Activated T-cell treated with anti-CD3 and anti-CD28 coated beads, Interleukin-2, amount 50 U/mL, for 24 hours (primary cell): ENCODE measurements at places on chromosomes 7 and 10.

DNA sequence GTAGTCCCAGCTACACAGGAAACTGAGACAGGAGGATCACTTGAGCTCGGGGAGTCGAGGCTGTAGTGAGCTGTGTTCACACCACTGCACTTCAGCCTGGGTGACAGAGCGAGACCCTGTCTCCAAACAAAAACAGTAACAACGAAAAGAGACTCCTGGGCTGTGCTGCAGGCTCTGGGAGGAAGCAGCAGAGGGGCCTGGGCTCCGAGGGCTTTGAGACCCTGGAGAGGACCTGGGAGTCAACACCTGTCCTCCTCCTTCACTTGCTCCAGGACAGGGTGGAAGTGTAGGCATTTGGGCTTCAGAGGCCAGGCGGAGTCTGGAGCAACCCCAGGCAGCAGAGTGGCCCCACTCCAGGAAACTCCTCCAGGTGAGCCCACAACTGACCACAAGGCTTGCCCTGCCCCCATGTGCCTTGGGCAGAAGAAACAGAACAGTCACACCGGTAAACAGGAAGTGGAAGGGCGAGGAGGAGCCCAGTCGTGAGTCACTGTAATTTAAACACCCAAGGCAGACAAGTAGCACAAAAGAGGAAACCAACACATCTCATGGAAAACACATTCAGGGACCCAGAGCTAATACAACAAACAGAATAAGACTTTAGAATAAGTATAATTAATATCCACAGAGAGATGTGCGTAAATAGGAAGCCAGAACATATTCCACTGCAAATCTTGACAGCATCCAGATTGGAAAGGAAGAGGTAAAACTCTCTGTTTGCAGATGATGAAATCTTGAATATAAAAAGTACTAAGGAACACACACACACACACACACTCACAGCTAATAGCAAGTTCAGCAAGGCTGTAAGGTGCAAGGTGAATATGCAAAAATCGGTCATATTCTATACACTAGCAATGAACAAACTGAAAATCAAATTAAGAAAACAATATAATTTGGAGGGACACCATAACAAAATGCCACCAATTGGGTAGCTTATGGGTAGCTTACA lies 20.5 kb upstream of the RASGEF1A start:
- DNase-seq: peak; percentile 61

DNA sequence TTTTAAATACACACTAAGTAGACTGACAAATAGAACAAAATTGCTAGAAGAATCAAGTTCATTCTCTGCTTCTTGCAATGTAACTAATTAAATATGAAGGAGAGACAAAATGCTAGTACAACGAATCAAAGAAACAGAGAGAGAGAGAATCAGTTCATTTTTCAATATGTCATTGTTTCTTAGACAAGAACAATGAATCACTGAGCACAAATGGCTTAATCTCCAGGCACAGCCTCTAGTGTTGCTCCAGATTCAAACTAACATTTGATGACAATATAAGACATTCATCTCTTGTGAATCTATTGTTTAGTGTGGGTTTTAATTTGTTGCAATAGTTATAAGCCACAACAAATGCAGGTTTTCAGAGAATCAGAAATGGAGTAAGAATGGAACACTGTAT lies 357.4 kb upstream of the TMEM229A start:
- no peak for DNase-seq

GRCh38 chr10:110334061-110334656 lies 29.4 kb upstream of the SMNDC1 start:
- DNase-seq: no peak

GRCh38 chr10:112701211-112701877 lies 248.7 kb upstream of the TCF7L2 start:
- DNase-seq: no peak

DNA sequence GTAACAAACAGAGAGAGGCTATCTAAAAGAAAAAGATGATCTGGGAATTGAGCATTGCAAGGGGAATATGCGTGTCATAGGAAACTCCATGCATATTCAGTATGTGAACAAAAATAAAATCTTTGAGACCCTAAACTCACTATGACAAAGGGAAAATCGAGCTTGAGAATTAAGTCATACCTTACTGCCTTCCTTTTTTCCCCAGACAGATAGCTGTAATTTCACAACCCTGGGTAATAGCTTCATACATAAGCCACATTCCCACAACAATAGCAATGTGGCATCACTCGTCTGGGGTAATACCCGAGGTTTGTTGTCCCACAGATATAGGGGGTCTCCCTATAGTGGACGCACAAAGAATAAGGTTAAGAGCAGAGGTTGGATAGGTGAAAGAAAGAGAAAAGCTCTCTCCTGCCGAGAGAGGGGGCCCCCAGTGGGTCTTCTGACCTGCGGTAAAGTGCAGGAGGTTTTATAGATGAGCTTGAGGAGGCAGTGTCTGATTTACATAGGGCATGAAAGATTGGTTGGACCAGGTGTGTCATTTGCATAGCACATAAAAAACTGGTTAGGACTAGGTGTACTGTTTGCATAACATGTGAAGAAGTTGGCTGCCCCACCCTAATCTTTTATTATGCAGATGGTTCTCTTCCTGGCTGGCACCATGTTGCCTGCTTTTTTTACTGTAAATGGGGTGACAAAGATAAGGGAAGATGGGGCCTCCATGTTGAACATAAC lies 11.6 kb downstream of the CYP3A43 start:
- no peak for DNase-seq

- DNase-seq: no peak
Measured at GRCh38 chr10:130016095-130016494, 52.0 kb upstream of the EBF3 start.

GRCh38 chr7:134293002-134293740 lies 23.6 kb downstream of the SLC35B4 start:
- DNase-seq: no peak

DNA sequence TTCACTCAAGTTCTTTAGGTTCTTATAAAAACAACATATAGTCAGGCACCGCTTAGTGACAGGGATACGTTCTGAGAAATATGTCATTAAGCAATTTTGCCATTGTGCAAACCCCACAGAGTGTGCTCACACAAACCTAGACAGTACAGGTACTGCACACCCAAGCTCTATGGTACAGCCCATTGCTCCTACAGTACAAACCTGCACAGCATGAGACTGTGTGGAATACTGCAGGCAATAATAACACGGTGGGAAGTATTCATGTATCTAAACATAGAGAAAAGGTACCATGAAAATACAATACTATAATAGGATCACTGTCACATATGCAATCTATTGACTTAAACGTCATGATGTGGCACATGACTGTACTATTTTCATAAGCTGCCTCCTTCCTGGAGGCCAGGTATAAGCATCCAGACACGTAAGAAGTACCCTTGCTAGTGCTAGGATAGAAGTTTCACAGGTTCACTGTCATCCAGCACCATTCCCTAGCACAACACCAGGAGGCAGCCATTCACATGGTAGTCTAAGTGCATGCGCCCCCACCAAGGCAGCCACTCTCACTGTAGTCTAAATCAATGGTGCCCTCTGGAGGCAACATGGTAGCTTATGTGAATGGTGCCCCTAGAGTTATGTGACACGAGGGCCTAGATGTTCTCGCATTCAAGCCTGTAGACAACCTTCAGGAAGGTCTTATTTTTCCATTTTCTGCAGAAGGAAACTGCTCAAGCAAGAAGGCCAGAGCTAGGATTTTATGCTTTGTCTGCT lies 98.5 kb downstream of the ARHGAP22 start:
- no peak for DNase-seq

DNA sequence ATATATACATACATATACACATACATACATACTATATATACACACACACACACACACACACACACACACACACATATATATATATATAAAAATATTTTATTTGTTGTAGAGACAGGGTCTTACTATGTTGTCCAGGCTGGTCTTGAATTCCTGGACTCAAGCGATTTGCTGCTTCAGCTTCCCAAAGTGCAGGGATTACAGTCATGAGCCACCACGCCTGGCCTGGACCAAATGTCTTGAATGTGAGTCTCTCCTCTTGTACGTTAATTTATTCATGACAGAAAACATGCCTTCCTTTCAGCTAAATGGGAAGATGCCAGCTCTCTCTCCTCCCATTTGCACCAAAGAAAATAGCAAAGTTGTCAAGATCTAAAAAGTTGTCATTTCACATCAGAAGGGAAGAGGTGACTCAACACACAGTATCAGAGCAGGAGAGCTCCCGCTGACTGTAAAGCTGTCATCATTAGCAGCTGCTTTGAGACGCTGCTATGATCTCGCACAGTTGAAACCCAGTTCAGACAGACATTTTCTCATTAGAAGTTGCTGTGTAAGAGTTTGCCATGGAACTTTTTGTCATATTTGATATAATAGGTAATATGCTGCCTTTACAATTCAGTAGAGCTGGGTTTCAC lies 224.3 kb downstream of the SFMBT2 start:
- no peak for DNase-seq

GRCh38 chr7:1086588-1087464 lies 1.1 kb upstream of the GPER1 start:
- DNase-seq: peak; percentile 84
